ENCODE measurements at places on chromosomes 1 and 21.

- DNase-seq = no peak
Measured at GRCh38 chr1:51214615-51215131, 21.4 kb upstream of the RNF11 start.

- peak; percentile 95 for DNase-seq
Measured at GRCh38 chr1:27525296-27526272, 35.6 kb upstream of the WASF2 start.

DNA sequence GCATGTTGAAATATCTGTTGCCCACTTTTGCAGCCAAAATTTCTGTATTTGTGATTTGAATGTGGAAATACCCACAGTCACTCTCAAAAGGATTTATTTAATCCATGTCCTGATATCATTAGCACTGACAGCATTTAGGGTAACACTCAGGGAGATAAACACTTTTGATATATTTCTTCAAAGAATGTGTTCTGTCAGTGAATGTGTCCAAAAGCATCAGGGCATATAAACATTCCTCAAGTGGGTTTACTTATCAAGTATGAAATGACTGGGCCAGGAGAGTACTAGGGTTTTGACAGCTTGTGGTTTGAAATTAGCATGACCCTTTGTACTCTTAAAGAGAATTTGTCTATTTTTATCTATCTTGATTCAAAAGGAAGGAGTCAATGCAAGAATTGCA, 1302.1 kb upstream of the ADGRL2 start:
- DNase-seq = no peak

GRCh38 chr1:116735246-116735645, 19.0 kb upstream of the CD2 start:
- DNase-seq = no peak

Data from NCI-H2171 (cell line).